Aorta (tissue), 5 donors: ENCODE measurements at places on chromosomes 12 and 14. TPM values are rescaled to one million over a fixed set of nuclear protein-coding genes. Genes with fewer than 3 reads are reported as not detected.

Gene C1QL4
- polyA plus RNA-seq, result not detected

Gene METAP2
- polyA plus RNA-seq, result 106 TPM

Gene ARG2
- polyA plus RNA-seq, result 4.8 TPM

DNA sequence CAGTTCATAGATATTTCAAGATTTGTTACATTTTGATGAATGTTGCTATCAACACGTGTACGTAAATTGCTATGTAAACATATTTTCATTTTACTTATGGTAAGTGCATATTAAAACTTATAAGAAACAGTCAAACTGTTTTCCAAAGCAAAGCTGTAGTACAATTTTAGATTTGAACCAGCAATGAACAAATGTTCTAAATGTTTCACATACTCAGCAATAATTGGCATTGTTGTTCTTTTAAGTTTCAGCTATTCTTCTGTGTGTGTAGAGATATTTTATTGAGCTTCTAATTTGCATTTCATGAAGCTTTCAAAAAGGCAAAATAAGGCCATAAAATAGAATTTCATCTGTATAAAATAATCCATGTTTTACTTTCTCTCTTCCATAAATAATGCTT lies 1433.2 kb downstream of the LRFN5 start:
- no peak for DNase-seq

DNA sequence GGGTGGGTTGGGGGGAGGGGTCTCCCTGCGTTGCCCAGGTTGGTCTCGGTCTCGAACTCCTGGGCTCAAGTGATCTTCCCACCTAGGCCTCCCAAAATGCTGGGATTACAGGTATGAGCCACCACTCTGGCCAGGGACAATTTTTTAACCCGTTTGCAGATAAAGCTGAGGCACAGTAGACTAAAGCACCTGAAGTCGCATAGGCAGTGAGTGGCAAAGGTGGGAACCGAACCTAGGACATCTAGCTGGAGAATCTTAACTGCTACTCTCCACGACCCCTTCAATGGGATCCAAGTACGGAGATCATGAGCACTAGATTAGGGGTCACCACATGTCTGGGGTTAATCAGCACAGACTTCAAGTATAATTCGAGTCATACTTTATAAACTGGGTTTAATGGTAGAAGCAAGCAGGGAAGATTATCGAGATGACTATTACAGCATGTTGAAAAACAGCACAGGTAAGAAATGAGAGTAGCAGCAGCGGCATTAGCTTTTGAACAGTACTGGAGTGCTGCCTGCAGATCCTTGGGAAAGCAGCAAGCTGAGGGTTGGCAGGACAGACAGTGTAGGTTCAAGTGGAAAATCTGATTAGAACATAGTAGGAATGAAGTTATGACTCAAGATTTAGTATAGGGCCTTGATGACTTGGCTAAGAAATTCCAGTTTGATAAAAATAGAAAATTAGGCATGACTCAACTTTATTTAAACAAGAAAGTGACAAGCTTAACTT lies 23.9 kb downstream of the NID2 start:
- DNase-seq, result no peak

DNA sequence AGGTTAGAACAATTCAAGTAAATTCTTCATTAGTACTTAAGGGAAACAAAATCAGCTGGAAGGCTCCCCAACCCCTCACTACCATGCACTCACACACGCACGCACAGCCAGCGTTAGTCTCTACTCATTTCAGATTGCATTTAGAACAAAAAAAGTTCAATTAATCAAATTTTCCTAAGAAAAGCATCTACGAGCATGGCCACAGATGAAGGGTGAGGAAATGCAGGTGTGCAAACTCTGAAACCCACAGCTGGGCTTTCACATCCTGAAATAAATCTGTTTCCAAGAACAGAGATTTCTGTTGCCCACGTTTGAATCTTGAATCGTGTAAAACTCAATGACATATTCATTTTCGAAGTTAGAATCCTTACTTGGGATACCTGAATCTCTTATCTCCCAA lies 62.6 kb downstream of the SEL1L start:
- DNase-seq, result no peak

DNA sequence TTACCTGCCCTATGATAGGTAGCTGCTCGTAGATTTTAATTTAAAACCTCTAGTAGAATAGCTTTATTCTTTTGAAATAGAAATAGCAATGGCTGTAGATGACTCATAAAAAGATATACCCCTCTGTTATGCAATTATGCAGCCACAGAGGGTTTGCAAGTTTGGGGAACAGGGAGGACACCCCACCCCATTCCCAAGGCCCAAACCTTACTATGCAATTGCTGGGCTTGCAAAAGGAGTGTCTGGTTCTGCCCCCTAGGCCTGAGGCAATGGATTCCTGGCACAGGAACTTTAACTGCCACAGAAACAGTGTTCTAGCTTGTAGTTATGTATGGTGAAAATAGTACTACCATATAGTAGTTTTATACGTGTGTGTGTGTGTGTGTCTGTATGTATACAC lies 403.3 kb downstream of the ADAMTS20 start:
- no peak for DNase-seq
